ENCODE measurements at places on chromosomes 5 and 9.

DNA sequence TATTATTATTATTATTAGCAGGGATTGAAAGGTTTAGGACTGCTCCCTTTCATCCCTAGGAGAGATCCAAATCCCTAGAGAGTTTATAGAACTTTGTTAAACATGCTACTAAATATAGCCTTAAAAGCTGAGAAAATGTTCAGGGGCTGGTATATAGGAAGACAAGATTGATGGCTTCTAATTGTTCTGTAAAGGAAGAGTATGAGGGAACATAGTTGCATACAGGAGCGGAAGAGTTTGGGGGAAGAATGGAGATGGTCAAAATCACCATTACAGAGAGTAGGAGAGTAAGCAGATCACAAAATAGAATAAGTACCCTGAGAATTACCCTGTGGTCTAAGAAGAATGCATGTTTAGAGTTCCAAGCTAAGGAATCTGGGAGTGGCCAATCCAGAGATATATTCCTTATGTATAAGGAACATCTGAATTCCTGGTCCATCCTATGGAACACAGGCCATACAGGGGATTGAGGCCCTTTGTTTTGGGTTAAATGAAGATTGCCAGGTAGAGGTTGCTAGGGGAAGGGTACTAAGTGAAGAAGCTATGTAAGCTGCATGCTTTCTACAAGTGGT lies 158.0 kb upstream of the APC start:
- no peak for ATAC-seq

- no peak for ATAC-seq
These were observed 12.2 kb downstream of the EFNA5 start for GRCh38 chr5:107658528-107658927.

- no peak for ATAC-seq
These were observed 44.5 kb upstream of the SUSD3 start for GRCh38 chr9:93013856-93014582.

GRCh38 chr5:173311818-173312585 lies 16.2 kb downstream of the STC2 start:
- no peak for ATAC-seq

GRCh38 chr9:72772661-72773060 lies 180.2 kb downstream of the ALDH1A1 start:
- ATAC-seq = no peak

DNA sequence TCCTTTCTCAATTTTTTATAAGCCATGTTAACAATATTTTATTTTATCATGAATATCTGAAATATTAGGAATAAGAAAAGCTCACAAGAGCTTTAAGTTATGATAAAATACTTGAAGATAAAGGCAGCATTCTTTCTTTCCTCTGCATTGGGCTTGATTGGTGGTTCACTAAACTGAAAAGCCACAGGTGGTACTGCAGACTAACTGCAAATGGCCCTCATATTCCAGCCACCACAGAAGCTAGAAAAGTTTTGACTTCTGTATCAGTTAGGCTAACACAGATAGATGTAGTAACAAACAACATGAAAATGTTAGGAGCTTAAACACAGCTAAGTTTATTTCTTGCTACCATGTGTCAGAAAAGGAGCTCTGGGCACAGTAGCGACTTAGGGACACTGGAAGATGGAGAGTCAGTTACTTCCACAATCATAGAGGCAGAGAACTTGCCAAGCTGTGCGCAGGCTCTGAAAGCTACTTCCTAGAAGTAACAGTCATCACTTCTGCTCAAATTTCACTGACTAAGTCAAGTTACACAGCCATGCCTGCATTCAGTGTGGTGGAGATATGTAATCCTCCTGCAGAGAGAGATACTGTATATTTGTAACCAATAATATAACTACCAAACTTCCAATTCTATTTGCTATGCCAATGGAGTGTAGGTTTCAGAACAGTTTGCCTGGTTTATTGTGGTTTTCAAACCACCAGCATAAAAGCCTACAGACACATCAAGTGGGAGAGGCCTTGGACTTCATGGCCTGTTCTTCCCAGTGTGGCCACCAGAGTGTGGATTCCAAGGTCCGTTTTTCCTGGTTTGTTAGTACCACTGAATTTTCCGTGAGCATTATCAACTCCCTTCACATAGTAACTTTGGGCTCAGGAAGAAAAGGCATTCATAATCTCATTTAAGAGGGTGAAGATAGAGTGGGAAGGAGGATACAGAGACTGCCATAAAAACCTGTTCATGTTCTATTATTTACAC lies 268.3 kb downstream of the PJA2 start:
- ATAC-seq = no peak

DNA sequence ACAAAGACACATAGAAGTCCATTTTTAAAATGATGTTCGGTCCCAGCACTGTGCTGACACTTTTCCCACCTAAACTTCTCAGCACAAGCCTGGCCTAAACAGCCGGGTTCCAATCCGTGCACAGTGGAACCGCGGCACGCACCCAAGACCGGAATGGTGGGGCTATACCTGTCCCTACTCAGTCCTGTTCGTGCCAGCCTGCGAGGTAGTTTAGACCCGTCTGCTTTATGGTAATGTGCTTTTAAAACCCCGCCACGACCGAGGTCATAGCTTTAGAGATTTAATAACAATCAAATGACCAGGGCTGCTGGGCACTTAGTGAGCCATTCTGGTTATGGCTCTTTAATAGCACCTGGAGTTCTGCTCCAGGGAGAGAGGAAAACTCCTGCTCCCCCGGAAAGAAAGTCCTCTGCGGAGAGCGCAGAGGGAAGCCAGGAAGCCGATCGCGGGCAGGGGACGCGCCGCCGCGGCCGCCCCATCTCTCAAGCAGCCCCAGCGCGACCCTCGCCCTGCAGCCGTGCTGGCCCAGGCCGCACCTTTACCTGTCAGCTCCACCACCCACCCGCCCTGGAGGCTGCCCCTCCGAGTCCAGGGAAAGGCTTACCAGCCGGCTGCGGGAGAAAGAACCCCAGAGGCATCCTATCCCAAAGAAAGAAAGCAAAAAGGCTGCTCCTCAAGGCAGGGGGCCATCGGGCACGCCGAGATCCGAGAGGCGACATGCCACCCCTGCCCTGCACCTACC lies 511 bp downstream of the ARL15 start:
- peak; percentile 10 for ATAC-seq

DNA sequence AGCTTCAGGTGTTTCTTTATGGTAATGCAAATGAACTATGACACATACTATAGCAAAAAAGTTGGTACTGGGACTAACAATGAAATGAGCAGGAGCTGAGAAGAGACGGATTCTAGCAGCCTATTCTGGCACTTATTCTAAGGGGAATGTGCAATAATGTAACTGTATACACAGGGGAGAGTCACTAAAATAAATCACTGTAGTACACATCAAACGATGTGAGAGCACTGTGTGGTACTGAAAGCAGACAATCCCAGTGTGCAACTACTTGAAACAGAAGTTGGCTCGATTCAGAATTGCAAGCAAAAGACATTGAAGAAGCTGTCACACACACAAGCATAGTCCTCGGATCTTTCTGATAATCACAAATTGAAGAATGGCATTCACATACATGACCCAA lies 1713.0 kb upstream of the CDH9 start:
- ATAC-seq = no peak

DNA sequence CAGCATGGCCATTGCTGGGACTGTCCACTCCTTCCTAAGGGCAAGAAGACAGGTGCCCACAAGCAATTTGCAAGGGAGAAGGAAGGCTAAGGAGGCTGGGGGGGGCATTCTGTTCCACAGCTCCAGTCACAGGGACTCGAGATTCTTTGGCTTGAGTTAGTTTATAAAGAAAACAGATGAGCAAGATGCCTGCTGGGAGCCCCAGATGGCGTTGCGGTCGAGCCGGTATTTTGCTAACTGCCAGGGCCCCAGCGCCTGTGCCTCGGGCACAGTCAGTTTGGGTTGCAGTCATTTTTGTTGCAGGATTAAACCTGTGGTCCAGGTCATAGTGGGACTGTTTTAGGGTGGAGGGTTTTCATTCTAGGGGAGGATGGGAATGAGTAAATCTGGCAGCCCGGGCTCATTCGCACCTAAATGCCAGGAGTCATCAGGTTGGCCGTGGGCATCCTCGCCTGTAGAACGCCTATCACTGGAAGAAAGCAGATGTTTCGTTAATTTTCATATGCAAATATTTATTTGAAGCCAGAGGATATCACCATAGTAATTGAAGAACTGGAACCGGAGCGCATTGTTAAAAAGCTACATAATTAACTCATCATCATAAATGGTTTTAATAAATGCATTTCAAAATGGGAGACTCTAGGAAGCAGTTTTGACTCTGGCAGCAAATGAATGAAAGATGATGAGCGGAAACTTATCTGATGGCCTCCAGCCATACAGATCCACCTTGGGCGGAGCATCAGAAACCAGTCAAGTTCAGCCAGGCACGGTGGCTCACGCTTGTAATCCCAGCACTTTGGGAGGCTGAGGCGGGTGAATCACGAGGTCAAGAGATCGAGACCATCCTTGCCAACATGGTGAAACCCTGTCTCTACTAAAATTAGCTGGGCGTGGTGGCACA lies 87.1 kb upstream of the FCN2 start:
- ATAC-seq = no peak

DNA sequence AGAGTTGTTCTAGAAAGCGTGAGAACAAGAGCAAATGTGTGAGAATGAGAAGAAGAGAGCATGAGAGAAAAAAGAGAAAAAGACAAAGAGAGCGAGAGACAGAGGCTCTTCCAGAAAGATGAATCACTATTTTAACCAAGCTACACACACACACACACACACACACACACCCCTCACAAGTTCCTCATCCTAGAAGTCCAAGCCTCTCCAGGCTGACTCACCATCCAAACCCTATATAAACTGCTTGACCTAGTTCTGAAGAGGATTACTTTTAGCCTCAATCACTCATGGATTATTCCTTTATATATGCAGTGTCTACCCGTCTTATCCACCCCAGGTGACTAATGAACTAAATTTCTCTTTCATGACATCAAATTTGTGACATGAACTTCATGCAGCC lies 37.6 kb downstream of the C9orf57 start:
- ATAC-seq = no peak

DNA sequence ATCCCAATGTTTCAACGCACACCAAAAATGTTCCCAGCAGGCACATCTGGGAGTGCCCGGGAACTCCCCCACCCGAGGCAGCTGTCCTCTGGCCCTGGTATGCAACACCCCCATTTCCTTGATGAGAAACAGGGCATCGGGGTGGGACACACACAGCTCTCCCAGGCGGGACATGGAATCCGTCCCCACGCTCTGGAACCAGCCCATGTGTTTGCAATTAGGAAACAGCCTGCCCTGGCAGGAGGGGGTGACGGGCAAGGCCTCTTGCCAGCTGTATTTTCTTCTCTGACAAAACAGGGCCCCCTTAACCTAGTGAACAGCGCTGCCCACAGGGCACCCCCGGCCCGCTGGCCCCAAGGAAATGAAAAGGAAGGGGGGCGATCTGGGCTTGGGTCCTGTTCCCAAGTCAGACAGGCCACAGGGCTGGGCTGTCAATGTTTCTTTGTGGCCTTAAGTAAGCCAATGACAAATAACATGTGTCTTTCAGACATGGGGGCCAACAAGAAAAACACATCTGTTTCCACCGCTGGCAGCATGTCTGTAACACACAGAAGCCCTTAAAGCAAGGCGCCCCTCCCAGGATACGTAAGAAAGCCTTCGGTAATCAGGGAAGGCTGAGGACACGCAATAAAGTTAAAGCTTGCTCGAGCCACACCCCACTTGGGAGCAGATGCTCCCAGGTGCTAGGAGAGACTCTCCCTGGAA lies 125.3 kb downstream of the ROR2 start:
- no peak for ATAC-seq

DNA sequence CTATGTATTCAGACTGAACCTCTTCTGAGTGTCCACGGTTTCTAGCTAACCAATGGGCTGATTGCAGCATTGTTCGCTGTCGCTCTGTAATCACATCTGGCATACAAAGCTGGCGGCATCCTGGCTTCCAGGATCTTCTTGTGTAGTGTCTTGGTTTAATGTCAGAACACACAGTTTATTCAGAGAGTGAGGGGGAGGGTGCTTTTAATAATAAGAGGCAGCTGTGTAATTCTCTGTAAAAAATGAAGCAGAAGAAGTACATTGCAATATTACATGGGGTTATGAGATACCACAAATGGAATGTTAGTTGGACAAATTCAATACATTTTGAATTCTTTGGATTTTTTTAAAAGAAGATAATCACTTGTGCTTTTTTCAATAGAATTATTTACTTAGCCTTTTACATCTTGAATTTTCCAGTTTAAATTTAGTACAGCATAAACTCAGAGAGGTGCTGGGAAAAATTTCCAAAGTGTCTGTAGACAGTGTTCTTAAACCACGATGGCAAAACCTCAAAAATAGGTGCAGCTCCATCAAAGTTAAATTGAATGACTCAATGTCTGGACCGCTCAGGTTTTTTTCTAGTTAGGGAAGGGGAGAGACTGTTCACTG lies 206.0 kb downstream of the PCSK1 start:
- no peak for ATAC-seq

DNA sequence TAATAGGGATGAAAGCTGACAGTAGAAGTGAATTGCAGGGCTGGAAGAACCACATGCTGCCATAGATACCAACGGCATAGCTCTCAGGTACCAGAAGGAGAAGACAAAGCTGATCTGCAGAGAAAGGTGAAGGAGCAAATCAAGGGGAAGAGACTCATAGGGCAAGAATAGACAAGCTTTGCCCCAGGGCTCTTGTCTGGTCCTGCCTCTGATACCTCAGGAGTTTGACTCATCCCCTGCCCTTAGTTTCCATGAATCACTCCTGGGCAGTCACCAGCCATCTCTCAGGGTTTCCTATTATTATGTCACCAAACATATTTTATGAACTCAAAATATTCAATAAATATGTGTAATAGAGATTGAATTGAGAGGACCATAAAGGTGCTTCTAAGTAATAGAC lies 800.9 kb downstream of the DNAH5 start:
- ATAC-seq = no peak

DNA sequence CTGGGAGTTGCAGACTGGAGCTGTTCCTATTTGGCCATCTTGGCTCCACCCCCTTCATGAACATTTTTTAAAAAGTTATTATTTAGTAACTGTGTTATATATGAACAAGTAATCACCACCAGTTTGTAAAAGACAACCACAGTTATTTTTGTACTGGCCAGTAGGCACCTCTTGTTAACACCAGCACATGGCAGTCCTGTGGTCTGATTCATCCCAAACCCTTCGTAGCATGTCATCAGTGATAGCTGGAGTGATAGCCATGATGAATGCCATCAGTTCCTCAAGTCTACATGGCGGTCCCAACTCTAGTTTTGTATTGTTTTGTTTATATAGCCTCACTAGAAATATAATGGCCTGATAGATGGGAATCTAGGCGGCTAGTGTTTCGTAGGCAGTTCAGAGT lies 74.2 kb downstream of the CDC42SE2 start:
- no peak for ATAC-seq

- no peak for ATAC-seq
These were observed 23.4 kb upstream of the GABRP start for GRCh38 chr5:170760113-170760512.

GRCh38 chr5:1551426-1552301 lies 27.9 kb upstream of the LPCAT1 start:
- ATAC-seq = no peak

DNA sequence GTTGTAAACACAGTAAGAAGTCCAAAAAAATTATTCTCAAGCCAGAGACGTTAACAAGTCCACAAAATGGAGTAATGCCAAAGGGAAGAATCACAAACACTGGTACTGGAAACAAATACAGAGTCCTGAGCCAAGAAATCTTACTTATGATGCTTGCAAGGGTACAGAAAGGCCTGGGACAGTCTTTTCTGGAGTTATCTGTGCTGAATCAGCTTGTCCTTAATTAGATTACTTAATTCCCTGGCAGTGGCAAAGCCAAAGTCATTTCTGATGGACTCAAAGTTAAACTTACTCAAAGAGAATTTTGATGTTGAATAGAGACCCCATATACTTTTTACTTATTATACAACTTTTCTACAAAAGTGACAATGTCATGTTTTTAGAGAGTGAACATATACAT lies 610.5 kb upstream of the ITGA1 start:
- no peak for ATAC-seq

- no peak for ATAC-seq
These were observed 35.9 kb downstream of the COL23A1 start for GRCh38 chr5:178554311-178554710.

All from activated CD4-positive, CD25-positive, alpha-beta regulatory T cell treated with anti-CD3 and anti-CD28 coated beads, Interleukin-2, amount 50 U/mL, for 24 hours (primary cell).